Left lung (tissue), 14 donors: ENCODE measurements at places on chromosomes 2 and 18.

- DNase-seq: no peak
Measured at GRCh38 chr2:57918126-57918525, 128.5 kb upstream of the VRK2 start.

GRCh38 chr18:58300867-58301266 lies 256.8 kb downstream of the NEDD4L start:
- no peak for DNase-seq

DNA sequence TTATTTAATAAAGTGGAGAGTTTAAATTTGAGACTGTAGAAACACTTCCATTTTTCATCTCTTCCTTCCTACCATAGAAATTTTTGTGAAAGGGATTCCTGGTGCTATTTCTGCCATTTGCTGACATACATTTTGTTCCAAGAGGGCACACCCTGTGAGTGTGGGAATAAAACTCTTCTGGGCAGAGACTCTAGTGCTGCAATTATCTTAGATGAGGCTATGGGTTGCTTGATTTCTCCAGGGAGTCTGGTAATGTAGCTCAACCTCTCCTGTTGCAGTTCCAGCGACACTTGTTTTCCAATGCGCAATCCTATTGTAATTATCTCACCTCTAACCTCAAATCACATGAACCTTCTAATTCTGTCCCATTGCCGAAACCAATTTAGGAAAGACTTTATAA lies 60.1 kb upstream of the ZSWIM2 start:
- DNase-seq: no peak

- no peak for DNase-seq
Measured at GRCh38 chr2:185291035-185291647, 447.5 kb upstream of the FSIP2 start.

- DNase-seq: no peak
Measured at GRCh38 chr2:118176601-118177000, 88.3 kb downstream of the INSIG2 start.

DNA sequence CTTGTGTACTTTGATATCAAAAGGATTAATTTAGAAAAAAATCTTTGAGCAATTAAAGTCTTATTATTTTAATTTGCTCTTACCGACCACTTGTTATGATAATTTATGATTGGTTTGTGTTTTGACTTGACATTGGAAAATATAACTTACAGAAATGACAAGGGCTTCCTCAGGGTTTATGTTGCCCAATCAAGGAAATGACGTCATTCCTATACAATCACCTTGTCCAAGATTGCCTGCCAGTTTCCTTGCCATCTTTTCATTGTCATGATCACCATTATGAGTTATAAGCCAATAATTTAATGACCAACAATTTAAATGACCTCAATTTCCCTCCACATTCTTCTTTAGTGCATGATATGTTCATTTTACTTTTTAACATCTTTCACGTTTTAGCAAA lies 351.8 kb upstream of the TMEFF2 start:
- DNase-seq: no peak

DNA sequence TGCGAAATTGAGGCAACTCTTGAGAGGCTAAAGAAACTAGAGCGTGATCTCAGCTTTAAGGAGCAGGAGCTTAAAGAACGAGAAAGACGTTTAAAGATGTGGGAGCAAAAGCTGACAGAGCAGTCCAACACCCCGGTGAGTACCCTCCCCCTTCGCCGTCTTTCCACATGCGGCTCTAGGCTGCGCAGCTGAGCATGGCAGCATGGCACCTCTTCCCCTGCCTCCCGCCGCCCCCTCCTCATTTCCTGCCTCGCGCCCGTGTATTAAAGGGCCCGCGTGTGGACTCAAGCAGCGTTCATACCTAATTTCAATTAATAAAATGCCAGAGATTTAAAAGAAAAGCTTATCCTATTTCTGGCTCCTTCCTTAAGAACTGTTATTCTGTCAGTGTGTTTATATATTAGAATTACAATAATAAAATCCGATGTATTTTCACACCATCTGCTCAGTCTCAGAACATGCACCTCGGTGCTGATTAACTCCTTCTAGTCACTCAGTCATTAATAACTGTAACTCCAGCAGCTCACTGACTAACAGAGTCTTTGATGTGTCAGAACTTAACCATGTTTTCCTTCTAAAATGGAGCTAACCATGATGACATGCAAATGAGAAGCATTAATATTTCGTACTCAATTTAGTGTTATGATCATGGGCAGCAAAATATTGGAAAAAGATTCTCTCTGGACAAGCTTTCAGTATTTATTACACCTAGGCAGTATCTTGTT lies 137.4 kb upstream of the CDCA7 start:
- DNase-seq: no peak

DNA sequence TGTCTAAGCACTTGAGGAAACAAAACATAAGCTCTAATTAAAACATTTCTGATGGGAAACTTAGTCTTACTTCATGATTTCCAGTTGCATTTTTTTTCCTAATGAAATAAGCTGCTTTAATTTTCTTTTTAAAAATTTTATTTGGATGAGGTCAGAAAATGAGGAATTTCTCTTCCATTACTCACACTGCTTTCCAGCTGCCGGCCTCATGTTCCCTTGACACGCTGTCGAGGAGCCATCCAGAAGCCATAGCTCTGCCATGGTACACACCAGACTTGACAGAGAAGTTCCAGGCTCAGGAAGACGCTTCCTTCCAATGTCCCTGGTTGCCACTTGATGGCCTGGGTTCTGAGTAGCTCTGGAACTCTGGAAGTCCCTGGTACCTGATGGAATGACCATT lies 12.1 kb upstream of the MAPRE2 start:
- DNase-seq: no peak

GRCh38 chr2:20291106-20291564 lies 59.5 kb downstream of the PUM2 start:
- DNase-seq: no peak

DNA sequence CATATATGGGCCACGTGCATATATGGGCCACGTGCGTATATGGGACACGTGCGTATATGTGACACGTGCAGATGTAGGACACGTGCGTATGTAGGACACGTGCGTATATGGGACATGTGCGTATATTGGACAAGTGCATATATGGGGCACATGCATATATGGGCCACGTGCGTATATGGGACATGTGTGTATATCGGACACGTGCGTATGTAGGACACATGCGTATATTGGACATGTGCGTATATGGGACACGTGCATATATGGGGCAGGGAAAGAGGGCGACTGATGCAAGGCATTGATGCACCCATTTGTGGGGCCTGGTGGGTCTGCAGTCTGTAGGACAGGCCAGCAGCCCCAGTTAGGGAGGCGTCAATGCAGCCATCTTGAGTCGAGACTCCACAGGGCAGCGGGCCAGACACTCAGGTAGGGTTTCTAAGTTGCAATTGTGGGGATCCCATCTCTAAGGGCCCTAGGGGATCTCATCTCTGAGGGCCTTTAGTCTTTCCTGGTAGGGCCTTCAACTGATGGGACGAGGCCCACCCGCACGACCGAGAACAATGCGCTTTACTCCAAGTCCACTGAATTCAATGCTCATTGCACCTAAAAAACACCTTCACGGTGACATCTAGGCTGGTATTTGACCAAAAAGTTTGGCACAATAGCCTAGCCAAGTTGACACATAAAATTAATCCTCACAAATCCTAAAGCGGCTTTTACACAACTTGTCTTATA lies 92.3 kb upstream of the ZNF516 start:
- no peak for DNase-seq

- DNase-seq: no peak
Measured at GRCh38 chr2:113877711-113878598, 11.9 kb upstream of the ACTR3 start.

DNA sequence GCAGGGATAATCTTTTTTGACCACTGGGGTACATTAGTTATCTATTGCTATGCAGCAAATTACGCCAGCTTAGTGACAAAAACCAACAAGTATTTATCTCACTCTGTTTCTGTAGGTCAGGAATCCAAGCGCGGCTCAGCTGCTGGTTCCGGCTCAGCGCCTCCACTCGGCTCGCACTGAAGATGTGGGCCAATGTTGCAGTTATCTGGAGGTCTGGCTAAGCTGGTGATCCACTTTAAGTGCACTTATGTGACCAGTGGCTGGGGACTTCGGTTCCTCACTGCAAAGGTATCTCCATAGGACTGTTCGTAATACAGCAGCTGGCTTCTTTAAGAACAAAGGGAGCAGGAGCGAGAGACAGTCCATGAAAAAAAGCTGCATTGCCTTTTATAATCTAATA lies 591.9 kb downstream of the TMEM182 start:
- DNase-seq: no peak

DNA sequence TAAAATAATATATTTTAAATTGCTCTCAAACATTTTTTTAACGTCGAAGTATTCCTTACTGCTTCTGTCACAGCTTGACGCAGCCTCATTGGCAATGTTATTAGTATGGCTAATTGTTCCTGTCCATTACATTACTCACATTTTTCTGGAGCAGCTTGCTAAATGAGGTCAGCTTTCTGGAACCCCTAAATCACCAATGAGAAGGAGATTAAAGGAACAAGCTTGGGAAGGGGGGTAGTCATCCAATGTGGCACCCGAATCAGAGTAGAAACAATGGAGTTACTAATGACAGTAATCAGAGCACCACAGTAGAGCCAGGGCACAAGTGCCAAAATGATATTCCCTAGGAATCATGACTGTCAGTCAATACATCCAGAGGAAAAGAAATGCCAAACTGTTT lies 5.1 kb downstream of the NEUROD1 start:
- no peak for DNase-seq

GRCh38 chr2:95086017-95086416 lies 35.6 kb downstream of the MRPS5 start:
- DNase-seq: no peak

DNA sequence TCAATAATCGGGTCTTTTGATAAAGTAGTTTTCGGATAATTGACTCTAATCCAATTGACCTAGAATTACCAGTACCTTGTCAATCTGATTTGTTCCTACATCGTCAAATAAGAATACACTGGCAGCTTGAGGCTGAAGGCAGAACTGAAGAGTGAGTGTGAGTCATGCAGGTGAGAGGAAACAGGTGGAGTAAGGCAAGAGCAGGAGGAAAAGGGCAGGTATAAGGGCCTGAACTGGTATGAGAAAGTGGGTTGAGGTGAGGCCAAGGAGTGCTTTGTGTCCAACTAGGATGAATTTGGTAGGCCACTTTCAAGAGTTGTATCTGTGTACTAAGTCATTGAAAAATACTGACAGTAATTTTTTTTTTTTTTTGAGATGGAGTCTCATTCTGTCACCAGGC lies 186.0 kb downstream of the ZNF385B start:
- DNase-seq: no peak

- no peak for DNase-seq
Measured at GRCh38 chr18:74916773-74917393, 292.1 kb downstream of the PTGR3 start.

DNA sequence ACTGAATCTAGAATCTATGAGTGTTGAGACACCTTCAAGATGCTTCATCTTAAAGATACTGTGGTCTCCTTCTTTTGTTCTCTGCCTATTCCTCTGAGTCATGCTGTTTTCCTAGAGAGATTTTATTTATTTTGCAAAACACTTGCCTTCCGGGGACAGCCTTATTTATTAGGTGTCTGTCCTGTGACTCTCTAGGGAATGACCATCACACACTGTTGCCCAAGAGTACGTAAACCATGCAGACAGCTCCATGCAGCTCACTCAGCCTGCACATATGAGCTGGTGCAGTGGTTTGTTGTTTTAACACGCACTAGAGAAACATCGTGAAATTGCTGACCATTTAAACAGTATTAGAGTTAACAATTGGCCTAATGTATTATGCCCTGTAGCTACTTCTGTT lies 12.4 kb upstream of the ADCYAP1 start:
- DNase-seq: no peak

DNA sequence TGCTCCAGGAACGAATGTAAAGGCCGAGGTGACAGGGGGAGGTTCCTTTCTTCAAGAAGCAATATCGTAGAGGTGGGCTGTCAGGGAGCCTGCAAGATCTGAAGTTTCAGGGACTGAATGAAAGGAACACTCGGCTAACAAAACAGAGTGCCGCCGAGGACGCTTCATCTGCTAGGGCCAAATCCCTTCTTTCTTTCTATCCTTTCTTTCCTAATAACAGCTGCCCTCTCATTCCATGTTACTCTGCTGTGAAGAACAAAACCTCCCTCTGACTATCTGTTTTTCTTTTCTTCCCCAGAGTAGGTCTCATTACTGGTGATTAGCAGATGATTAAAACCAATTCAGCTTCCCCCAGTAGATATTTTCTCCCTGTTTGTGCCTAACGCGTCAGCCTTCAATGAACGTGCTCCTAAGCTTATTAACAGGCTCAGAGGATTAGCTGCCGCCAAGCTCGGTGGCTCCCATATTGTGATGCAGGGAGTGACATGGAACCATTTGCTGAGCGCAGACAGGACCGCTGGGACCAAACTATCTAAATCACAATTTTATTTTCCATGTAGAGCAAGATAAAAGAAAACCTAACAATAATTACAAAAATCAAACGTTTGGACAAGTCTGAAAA lies 414.6 kb downstream of the TMEM182 start:
- DNase-seq: no peak

DNA sequence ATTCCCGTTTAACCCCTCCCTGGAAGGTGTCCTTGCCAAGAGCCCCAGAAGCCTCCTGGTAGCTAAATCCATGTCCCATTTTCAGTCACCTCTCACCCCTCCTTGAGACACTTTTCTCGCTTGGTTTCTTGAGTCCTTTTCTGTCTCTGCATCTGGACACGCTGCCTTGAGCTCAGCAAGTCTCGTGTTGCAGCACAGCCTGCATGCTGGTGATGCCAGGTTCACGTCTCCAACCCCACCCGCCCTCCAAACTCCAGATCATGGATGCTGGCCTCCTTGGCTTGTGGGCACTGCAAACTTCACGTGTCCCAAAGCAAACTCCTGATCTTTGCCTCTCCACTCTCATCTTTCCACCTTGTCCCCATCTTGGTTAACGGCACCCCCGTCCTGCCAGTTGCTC lies 39.3 kb downstream of the CENPO start:
- no peak for DNase-seq

DNA sequence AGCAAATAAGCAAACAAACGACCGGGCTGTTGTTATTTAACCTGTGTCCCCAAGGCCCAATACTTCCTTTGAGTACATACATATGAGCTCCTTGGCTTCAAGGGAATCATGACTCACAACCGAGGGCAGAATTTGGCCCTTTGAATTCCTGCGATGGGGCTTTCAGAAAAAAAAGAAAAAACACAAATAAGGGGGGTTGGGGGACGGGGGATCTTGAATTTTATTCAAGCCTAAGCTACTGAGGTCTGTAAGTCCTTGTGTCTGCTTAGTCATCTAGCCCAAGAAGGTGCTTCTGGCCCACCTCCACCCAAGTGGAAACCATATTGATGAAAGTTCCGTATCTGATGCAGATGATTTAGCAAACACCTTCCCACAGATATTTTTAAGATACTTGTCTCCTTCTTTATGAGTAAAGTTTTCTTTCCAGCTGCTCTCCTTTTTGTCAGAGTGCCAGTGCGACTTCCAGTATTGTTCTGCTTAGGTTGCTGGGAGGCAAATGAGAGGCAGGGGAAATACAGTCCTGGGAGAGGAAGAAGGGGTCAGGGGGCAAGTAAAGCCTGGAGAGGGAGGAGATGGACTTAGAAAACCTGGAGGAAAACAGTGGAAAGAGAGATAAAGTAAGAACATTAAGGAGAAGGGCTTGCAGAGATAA lies 169.6 kb downstream of the ZEB2 start:
- DNase-seq: no peak

GRCh38 chr2:128263902-128264331 lies 54.8 kb downstream of the HS6ST1 start:
- DNase-seq: no peak
